ENCODE measurements at places on chromosomes 4 and X.

- no peak for DNase-seq
These were observed 584 bp upstream of the TMEM165 start for GRCh38 chr4:55395218-55395528.

GRCh38 chrX:11375614-11376119 is 82.5 kb downstream of the AMELX start:
- no peak for DNase-seq

GRCh38 chrX:66015900-66016689 is 23.8 kb downstream of the VSIG4 start:
- DNase-seq, result no peak

- DNase-seq, result peak; percentile 4
These were observed 129.7 kb downstream of the PLS3 start for GRCh38 chrX:115690511-115691216.

- DNase-seq, result no peak
These were observed 16.9 kb downstream of the SH3RF1 start for GRCh38 chr4:169253904-169254303.

All from thymus (tissue), 14 donors.